ENCODE measurements at places on chromosomes 16 and 17.

DNA sequence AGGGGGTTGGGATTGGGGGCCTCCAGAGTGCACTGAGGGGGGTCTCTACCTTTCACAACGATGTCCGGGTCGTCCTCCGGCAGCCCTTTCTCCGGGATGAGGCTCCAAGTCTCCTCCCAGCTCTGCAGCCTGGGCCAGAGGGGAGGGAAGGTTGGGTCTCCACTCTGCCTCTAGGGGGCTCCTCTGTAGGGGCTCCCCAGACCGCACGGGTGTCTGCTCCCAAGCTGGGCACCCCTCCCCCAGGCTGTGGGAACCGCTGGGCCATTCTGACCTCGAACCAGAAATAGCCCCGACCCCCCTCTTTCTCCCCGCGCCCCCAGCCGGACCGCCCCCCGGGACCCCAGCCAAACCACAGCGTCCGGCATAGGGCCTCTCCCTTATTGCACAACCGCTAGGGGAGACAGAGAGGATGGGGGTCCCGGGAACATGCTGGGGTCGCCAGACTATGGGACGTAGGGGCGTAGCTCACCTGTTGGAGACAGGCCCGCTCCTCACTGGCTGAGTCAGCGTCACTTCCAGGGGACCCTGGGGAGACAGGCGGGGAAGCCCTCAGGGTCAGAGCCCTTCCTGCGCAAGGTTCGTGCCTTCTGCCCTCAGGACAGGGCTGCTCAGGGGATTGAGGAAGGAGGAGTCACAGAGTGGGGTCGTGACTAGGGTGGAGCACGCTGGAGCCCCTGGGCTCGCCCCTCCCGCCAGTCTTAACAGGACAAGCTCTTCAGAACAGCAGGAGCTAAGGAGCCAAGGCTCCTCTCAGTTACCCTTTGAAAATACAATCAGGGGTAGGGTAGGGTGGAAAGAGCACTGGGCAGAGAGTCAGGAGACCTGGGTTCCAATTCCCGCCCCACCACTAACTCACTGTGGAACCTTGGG is 2.7 kb downstream of the PLEKHH3 start:
- no peak for DNase-seq

GRCh38 chr17:37016780-37017179 is 68.0 kb downstream of the AATF start:
- DNase-seq: no peak

DNA sequence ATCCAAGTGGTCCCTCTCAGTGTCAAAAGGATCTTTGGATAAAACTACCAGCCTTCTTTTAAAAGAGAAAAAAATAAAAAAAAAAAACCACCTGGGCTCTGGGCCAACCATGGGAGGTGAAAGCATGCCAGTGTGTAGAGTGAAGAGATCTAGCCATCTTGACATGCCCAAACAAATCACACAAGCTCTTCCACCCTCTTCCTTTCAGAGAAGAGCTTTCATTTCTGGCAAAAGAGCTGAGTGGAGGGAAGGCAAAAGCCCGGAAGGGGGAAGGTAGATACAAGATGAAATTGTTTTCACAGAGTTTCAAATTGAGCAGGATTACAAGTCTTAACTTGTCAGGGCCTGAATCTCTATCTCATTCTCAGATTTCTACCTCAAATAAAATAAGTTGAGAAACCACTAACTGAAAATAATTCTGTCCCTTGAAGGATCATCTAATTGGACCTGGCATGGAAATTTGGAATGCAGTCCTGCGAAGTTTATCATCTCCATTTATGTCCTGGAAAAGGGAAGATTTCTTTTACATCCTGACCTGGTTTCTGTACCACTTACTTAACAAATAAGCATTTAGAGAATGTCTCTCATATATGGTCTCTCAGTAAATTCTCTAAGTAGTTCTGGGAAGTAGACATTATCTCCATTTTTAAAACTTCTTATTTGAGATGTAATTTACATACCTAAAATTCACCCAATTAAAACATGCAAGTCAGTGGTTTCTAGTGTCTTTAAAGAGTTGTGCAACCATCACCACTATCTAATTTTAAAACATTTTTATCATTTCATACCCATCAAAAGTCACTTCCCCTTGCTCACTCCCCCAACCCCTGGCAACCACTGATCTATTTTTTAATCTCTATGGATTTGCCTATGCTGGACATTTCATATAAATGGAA is 93.7 kb downstream of the TANGO6 start:
- no peak for DNase-seq

DNA sequence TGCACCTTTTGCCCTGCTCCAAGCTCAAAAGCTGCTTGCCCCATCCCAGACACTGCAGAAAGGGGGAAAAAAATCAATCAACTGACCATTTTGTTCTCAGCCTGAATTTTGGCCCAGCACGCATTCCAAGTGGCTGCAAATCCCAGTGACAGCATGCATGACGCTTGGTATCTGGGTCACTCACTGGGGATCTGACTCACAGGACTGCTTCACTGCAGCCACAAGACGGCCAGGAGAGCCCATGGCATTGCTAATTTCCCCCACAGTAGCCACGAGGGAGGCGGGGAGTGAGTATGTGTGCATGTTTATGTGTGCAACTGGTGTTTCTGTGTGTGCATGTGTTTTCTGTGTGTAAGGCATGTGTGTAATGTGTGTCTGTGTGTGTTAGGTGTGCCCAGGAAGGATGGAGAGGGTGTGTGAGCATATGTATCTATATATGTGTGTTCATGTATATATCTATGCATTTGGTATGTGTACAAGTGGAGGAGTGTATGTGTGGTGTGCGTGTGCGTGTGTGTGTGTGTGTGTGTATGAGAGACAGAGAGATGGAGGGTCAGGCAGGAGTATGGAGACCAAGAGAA is 33.8 kb downstream of the SDK2 start:
- no peak for DNase-seq

All from NCI-H748 treated with DMSO at 0.1 percent for 48 hours (cell line).